ENCODE measurements at places on chromosomes 2 and 18.

- no peak for DNase-seq
Observed at GRCh38 chr2:190979906-190980629, 33.9 kb downstream of the STAT1 start.

DNA sequence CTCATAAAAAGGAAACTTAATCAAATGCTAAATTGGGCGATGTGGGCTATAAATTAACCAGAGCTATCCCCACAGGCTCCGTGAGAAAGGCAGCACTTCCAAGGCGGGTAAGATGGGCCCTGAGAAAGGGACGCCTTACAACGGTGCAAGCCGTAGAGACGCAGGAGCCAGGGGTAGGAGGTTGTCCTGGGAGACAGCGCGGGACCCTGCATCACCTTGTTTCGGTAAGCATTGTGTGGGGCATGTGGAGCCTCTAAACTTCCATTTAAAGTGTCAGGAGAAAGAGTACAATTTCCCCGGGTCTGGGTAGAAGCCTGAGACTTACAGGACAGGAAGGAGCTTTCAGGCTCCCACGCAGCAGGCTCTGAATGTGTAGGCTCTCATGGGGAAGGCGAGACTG is 1.2 kb upstream of the PER2 start:
- DNase-seq = no peak

DNA sequence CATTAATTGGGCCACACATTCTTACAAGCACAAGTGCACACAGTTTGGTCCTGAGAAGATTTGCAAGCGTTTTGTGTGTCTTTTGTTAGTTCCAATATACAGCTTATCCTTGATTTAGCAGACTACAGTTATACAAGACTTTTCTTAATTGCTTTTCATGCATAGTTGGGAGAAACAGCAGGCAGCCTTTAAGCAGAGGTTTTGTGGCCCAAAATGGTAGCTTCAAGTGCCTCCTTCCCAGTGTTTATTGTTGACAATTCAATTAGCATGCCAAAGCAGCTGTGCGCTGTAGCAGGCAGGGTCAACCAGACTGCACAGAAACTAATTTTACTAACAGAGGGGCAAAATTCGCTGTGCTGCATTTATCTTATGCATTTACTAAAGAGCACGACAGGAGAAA is 47.5 kb downstream of the FRZB start:
- no peak for DNase-seq

GRCh38 chr18:26482569-26482968 is 65.8 kb downstream of the KCTD1 start:
- DNase-seq = no peak

- no peak for DNase-seq
Observed at GRCh38 chr2:151258121-151258520, 3.5 kb downstream of the RBM43 start.

- DNase-seq = no peak
Observed at GRCh38 chr18:50855976-50856757, 22.8 kb upstream of the ME2 start.
